Posterior vena cava (tissue), 2 donors: ENCODE measurements at places on chromosomes 2 and 18. TPM values are rescaled to one million over a fixed set of nuclear protein-coding genes. Genes with fewer than 3 reads are reported as not detected.

POU3F3 gene
- not detected for total RNA-seq

UGT1A5 gene
- not detected for total RNA-seq

B3GNT7 gene
- 5.7 TPM for total RNA-seq

LYPD6B gene
- total RNA-seq: not detected

CRIM1 gene
- 103 TPM for total RNA-seq

DSG1 gene
- not detected for total RNA-seq

HOXD12 gene
- not detected for total RNA-seq

GAREM2 gene
- total RNA-seq: 6.9 TPM

PTPN4 gene
- total RNA-seq: 25.4 TPM
